ENCODE measurements at places on chromosomes 1 and 21. TPM values are rescaled to one million over a fixed set of nuclear protein-coding genes. Genes with fewer than 3 reads are reported as not detected.

SMIM1 gene
- total RNA-seq = 4.4 TPM

DNA sequence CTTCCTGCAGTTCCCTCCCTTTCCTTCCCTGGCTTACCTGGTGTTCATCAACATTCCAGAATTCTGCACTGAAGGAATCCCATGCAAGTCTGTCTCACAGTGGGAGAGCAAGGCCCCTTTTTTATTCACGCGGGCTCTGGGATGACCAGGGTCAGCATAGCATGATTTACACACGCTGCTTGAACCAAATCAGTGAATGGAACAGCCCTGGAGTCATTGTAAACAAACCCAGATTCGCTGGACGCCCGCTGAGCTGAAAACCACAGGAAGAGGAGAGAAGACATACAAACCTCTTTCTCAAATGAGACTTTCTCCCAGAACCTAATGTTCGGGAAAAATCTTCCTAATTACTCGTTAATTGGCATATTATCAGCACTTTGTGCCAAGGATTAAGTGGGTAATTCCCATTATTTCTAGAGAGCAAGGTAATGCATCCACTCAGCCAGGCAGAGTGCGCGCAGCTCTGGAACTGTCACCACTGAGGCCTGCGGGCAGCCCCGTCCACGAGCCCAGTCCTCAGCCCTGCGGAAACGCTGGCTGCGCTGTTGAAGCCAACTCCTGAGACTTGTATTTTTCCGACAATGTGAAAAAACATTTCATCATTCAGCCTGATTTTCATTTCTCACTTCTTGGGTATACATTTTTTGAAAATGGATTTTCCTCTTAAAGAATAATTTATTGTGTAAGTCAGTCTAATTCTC is 140.0 kb downstream of the ETS2 start:
- no peak for DNase-seq

- peak; percentile 62 for DNase-seq
Observed at GRCh38 chr1:233490488-233490887, 123.4 kb upstream of the KCNK1 start.

- no peak for DNase-seq
Observed at GRCh38 chr1:65478379-65479026, 58.0 kb downstream of the LEPR start.

DNA sequence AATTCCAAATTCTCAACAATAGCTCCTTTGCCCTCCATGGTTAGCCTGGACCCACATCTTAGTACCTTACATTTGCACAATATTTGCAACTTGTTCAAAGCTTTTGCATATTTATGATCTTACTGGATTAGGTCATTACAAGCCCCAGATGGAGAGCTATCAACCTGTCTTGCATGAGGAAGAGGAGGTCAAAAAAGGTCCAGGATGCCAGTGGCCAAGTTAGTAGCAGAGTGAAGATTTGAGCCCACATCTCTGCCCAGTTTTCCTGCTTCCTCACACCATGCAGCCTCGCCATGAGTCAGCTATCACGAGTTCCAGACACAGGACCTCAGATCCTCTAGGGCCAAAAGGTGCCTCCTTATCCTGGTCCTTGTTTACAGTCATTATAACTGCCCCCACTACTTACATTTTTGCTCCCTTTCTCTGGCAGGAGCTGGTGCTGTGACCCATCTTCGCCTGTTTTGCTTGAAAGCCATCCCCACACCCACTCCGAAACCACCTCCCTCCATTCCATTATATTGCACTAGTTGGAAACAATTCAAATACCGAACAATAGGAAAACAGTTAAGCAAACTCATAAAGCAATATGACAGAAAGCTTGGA is 5.0 kb upstream of the AHCYL1 start:
- DNase-seq = no peak

- DNase-seq = no peak
Observed at GRCh38 chr1:1039145-1039910, 19.4 kb downstream of the AGRN start.

- no peak for DNase-seq
Observed at GRCh38 chr1:98940069-98940721, 64.5 kb downstream of the PLPPR5 start.

DNA sequence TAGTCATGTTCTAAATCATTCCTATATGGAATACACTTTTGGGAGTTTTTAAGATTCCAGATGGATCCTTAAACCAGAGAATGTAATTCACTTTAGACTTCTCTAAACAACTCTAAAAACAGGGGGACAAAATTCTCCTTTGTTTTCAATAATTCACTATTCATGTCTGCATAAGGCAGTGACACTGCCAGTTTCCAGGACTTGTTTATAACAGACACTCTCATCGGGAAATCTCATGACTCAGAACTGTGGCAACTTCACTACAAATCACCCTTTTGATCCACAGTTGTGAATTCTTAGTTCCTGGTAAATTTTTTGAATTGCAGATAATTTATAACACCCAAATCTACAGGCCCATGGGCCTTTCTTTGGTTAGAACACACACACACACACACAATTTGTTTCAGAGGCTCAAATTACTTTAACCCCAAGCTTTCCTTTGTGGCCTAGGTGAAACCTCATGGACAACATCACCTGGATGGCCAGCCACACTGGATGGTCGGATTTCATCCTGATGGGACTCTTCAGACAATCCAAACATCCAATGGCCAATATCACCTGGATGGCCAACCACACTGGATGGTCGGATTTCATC is at the start of gene OR2T4:
Gene OR2T4, plus strand, starts transcription at position 545 of the 595 bp plus-strand sequence. Its CDS starts 0 bp downstream, at position 545.
- DNase-seq = no peak

DNA sequence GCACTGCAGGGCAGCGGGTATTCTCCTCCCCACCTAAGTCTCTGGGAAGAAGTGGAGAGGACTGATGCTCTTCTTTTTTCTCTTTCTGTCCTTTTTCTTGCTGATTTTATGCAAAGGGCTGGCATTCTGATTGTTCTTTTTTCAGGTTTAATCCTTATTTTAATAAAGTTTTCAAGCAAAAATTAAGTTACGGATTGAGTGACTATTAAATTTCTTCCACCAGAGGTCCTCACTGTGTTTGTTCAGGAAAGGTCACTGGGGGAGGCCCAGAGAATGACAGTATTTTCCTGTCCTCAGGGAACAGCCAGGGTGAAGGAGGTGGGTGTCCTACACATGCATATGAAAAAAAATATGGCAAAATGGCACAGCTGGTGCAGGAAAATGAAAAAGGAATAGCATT is 4.4 kb upstream of the ELF3 start:
- no peak for DNase-seq

PIGR gene
- total RNA-seq = 19.3 TPM

- no peak for DNase-seq
Observed at GRCh38 chr21:32603131-32603530, 9.0 kb downstream of the CFAP298 start.

DNA sequence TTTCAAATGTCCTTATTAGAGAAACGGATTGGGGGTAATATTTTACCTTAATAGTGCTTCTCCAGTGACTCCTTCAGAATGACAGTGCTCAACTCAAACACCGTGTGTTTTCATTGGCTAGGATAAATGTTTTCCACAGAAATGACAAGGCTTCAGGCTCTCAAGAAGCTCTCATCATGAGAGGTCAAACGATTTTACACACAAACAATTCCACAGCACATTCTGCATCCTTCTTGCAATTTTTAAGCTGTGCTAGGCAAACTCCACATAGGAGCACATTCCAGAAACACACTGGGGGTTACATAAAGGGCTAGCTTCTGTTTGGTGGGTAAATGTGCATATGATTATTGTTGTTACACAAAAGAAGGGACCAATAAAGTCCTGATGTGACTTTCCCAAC is 75.5 kb upstream of the IPO9 start:
- DNase-seq = no peak

TDRD10 gene
- 0.20 TPM for total RNA-seq

GRCh38 chr1:204641936-204642335 is 43.6 kb downstream of the LRRN2 start:
- DNase-seq = no peak

C4BPB gene
- 1.7 TPM for total RNA-seq

DNA sequence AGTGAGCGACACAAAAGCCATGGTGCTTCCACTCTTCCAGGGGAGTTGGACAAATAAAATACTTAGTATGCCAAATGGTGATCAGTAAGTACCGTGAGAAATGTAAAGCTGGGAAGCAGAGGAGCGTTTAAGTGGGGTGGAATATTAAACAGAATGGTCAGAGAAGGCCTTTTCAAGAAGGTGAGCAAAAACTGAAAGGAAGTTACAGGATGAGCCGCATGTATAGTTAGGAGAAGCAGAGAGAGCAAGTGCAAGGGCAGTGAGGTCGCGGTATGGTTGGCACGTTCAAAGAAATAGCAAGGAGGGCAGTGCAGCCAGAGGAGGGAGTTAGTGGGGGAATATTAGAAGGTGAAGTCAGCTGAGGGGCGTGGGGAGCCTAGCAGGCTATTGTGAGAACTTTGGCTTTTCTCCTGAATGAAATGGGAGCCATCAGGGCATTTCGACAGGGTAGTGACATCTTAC is 748 bp upstream of the ATP6V0B start:
- no peak for DNase-seq

- no peak for DNase-seq
Observed at GRCh38 chr1:41351262-41352151, 9.7 kb upstream of the FOXO6 start.

NR1I3 gene
- not detected for total RNA-seq

DNA sequence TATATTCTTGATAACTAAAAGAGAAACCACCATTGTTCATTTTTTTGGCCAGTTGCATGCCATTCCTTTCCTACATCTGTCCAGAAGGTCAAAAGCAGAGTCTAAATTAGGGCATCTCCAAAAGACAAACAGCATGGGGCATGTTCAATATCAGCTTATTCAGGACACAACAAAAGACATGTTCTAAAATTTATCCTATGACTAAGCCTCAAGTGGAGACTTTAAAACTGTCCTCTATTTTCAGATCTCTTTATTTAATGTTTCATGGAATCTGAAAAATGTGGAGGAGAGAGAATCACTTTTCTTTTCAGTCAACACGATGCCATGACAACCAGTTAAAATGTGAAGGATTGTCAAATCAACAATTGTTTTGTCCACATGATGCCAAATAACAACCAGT is 303.4 kb upstream of the PRMT6 start:
- no peak for DNase-seq

DNA sequence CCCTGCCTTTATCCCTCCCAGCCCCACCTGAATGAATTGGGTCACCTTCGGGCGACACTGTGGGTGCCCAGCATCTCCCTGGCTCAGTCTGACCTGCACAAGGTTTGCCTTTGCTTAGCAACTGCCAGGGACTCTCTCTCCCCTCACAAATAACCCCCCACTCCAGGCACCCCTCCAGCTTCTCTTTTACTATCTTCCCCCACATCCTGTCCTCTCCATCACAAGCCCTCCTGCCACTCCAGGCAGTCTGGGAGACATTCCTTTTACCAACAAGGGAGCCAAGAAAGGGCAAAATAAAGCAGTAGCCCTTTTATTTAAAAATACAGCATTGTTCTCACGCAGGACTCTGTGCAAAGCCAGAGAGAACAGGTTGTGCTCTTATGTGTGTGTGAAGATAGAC is 23.9 kb downstream of the LGR6 start:
- DNase-seq = no peak

DNA sequence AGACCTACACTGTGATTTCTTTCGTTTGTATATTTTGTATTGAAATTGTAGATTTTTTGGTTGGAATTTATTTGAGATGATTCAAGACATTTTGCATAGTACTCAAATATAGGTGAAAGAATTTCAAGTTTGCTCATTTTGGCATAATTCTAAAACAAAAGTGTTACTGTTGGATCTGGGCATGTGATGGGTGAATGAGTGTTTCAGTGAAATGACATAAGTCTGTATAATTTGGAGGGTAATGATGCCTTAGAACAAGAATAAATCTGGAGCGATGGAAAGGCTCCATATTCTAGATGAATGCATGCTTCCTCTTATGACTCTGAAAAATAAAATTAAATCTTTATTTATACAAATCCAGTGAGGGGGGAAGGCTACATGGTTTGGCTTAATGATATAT is 41.0 kb downstream of the NFIA start:
- DNase-seq = no peak

- no peak for DNase-seq
Observed at GRCh38 chr1:183302452-183303322, 115.5 kb downstream of the NMNAT2 start.

DNA sequence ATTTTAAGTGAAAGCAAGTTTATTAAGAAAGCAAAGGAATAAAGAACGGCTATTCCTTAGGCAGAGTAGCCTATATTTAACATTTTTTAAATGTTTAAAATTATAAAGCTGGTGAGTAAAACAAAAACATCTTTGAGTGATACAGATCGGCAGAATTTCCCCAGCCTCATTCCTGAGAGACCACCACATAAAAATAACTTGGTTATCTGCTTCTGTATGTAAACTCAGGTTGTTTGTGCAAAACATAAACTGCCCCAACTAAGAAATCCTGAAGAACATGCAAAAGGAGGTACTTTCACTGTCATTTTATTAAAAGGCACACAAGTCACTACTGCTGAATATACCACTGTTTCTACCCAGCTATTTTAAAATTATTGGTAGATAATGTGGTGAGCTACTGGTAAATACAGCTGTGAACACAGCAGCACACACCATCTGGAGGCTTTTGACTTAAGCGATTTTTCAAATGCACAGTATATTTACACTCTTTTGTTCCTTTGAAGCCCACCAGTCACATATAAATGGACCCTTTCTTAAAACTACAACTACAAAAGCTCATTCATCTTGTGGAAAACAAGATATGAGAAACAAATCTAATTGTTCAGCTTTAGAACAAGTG is 119.3 kb downstream of the RERE start:
- DNase-seq = no peak

AADACL4 gene
- total RNA-seq = not detected

GRCh38 chr1:6745073-6745472 is 40.2 kb upstream of the CAMTA1 start:
- no peak for DNase-seq

KRTAP10-6 gene
- total RNA-seq = not detected

- no peak for DNase-seq
Observed at GRCh38 chr1:93576346-93576745, 105.3 kb downstream of the BCAR3 start.

GRCh38 chr1:70907563-70908310 is 139.9 kb downstream of the PTGER3 start:
- no peak for DNase-seq

- no peak for DNase-seq
Observed at GRCh38 chr21:42650033-42650370, 3.4 kb upstream of the PDE9A start.

SMPDL3B gene
- 18.8 TPM for total RNA-seq

DNA sequence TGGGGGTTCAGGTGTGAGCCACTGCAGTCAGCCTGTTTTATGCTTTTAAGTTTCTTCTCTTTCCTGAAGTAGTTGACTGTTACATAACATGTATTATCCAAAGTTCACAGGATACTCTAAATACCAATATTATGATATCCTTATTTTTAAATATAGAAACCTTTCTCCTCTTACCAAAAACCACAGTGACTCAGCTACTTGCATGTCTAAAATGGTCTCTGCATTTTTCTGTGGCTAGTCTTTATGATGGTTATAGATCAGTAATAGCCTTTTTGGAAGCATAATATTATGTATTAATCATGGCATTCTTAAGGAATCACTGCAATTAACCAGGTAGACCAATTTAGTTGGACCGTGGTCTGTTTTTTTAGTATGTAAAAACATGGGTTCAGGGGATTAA is 210.8 kb upstream of the CACYBP start:
- DNase-seq = no peak

GRCh38 chr1:95733031-95733430 is 499.0 kb downstream of the RWDD3 start:
- DNase-seq = no peak

LY9 gene
- total RNA-seq = 0.20 TPM

- peak; percentile 42 for DNase-seq
Observed at GRCh38 chr21:39518055-39518846, 66.5 kb downstream of the SH3BGR start.

AZIN2 gene
- 2.8 TPM for total RNA-seq
